Bronchial epithelial cell (primary cell): ENCODE measurements at places on chromosomes 7 and 10.

DNA sequence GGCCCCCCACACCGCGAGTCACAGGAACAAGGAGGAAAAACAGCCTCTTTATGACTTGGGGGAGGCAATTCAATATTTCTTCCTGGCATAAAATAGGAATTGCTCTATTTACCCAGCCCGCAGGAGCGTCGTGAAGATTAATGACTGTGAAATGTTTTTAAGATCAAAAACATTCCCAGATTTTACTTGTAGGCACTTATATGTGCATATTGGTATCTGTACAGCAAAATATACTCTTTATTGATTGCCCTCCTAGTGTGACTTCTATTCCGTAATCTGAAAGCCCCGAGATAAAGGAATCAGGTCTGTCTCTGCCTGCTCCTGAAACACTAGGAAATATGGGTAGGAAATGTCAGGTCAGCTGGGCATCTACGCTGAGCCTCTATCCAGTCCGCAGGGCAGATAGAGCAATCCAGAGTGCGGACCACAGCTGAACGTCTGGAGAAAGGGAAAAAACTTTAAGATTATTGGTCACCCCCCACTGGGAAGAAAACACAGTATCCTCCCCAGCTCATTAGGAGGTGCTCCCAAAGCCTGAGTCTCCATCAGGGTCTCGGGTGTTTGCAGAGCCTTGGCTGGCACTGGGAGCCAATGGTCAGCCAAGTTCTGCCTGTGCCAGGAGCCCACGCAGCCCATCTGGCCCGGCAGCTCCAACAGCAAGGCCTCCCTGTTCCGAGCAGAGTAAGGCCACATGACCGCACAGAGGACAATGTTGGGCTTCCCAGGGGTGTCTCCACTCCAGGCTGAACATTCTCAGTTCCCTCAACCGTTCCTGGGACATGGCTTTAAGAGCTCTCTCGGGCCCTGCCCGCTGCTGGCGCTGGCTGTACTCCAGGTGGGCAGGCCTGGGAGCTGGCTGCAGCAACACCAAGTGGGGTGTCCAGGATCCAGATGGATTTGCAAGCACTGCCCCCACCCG lies 7.7 kb downstream of the CTBP2 start:
- DNase-seq, result no peak

- DNase-seq, result peak; percentile 82
These were observed 277.0 kb downstream of the MALRD1 start for GRCh38 chr10:19325581-19325980.

DNA sequence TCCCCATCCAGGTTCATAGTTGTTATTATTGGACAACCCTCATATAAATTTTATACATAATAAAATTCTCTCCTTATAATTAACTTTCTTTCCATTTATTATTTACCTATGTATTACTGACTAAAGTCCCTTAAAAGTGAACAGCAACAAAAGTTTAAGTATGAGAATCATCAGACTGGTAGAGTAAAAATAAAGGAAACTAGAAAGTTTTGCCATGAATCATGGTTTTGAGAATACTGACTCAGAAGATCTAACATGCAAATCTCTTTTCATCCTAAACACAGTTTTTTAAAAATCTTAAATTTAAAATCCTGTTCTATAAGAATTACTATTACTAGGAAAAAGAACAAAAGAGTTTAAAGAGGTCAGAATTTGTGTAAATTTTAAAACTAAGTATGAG lies 32.1 kb downstream of the HERC4 start:
- DNase-seq, result peak; percentile 31

- no peak for DNase-seq
These were observed 34.2 kb downstream of the GPER1 start for GRCh38 chr7:1121886-1122831.

- no peak for DNase-seq
These were observed 264.6 kb downstream of the SFMBT2 start for GRCh38 chr10:7146189-7146588.

GRCh38 chr7:28560767-28561166 lies 148.4 kb downstream of the CREB5 start:
- DNase-seq, result no peak

DNA sequence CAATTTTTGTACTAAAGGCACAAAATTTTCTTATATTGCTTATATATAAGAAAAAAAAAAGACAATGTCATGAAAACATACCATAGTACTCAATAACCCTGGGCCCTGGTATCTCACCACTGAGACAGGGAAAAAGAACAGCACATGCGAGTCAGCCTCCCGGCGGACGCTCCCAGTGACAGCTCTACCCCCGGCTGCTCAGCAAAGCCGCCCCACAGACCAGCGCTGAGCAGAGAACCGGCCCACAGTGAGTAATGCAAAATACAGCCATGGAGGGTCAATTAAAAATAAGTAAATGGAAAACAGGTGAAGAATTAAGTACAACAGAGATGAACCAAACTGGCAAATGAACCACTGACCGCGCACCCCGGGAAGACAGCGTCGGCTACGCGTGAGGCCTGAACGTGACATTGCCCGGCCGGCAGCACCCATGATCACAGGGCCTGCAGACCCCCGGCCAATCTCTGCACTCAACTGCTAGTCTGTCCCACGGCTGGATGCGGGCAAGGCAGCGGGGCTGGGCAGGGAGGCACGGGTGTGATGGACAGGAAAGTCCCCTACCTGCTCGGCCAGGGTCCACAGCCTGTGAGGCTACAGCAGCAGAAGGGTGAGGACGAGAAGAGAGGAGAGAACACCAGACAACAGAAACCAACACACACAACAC lies 175.9 kb downstream of the ZMYND11 start:
- no peak for DNase-seq

DNA sequence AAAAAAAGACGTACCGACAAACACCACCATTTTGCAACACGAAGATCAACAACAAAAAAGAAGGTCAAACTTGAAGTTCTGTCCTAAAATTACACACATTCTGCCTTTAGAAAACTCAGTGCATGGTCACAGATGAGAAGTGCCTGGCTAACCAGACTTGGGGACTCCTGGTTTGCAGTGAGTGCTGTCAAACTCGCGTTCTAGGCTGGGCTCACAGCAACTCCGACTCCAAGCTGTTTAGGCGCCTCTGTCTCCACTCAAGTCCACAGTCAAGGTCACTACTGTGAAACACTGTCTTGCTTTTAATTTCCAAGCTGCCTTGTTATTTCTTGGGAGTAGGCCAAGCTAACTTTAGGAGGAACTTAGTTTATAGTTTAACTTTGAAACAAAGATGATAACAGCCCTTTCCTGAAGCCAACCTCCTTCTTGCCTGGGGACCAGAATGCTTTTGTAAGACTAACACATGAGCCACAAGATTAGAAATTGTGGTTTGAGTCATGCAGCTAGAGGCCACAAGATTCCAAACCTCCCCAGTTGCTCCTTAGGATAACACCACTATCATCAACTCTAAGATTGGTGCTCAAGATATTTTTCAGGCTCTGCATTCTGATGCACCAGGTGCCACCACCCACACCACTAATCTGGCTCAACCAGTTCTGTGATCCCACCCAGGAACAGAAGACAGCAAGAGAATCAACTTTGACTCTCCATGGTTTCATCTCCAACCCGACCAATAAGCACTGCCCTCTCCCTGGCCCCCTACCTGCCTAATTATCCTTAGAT lies 1.1 kb upstream of the DNAAF5 start:
- peak; percentile 55 for DNase-seq

DNA sequence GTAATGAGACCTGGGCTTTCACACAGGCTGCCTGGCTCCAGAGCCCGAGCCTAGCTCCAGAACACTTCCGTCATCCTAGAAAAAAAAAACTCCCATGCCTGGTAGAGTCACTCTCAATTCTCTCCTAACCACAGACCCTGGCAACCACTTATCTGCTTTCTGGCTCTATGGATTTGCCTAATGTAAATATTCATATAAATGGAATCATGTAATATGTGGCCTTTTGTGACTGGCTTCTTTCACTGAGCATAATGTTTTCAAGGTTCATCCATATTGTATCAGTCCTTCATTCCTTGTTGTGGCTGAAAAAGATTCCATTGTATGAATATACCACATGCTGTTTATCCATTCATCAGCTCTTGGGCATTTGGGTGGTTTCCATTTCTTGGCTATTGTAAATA lies 167.7 kb upstream of the MKLN1 start:
- no peak for DNase-seq

GRCh38 chr10:112336556-112337201 lies 37.2 kb upstream of the ACSL5 start:
- peak; percentile 19 for DNase-seq

DNA sequence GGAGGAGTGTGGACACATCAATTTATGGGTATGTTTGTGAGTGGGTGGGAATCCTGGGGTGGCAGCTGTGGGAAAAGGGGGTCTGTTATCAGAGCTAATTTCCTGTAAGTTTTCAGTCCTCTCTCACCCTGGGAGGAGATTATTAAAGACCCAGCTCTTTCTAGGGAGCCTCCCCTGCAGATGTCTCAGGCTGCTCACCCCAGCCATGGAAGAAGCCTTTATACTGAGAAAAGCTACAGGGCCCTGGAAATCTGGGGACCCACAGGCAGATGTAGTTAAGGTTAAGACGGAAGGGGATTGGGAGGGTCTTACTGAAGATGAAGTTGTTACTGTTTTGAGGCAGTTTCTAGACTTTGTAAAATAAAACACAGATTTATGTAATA lies 4.6 kb downstream of the ZNF680 start:
- no peak for DNase-seq

- peak; percentile 5 for DNase-seq
These were observed 263.1 kb upstream of the PITRM1 start for GRCh38 chr10:3435671-3436070.

DNA sequence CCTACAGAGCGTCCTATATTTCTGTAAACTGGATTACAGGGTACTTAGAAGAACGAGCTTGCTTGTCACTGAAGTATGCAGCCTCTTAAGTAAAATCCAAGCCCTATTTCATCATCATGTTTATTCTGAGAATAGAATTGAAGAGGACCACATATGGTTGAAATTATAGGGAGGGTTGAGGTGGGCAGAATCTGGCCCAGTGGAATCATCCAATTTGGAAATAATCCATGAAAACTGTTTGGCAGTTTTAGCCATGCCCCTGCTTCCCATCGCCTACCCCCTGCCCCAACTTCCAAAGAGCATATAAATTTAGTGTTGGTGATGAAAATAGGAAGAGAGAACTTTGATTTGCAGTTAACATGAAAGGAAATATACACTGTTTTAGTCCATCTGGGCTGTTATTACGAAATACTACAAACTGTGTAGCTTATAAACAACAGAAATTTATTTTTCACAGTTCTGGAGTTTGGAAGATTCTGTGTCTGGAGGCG lies 150.4 kb downstream of the PRKG1 start:
- no peak for DNase-seq

GRCh38 chr10:59934701-59935100 lies 28.3 kb upstream of the CCDC6 start:
- DNase-seq, result no peak

- DNase-seq, result no peak
These were observed 22.9 kb upstream of the ELFN1 start for GRCh38 chr7:1646957-1647891.

GRCh38 chr7:103679151-103680132 lies 233.4 kb upstream of the SLC26A5 start:
- no peak for DNase-seq

- no peak for DNase-seq
These were observed 52.6 kb downstream of the CAV1 start for GRCh38 chr7:116577320-116577871.

GRCh38 chr7:68529221-68529620 lies 1069.1 kb upstream of the AUTS2 start:
- no peak for DNase-seq

DNA sequence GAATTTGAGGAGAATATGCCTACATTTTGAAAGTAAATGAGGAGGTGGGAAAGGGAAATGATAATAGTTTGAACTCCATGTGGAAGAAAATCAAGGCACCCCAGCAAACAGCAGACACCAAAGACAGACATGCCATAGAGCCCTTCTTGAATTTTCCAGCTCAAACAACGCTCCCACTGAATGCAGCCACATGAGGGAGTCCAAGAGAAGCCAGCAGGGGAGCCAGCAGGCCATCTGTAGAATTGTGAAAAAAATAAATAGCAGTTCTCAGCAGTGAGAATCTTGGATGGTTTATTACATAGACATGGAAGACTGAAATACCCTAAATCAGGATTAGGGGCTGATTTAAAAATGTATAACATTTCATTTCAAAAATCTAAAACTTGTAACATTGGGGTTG lies 1567.3 kb upstream of the LRRTM3 start:
- peak; percentile 19 for DNase-seq

- peak; percentile 87 for DNase-seq
These were observed 1013.1 kb downstream of the KCNMA1 start for GRCh38 chr10:76624470-76624869.

DNA sequence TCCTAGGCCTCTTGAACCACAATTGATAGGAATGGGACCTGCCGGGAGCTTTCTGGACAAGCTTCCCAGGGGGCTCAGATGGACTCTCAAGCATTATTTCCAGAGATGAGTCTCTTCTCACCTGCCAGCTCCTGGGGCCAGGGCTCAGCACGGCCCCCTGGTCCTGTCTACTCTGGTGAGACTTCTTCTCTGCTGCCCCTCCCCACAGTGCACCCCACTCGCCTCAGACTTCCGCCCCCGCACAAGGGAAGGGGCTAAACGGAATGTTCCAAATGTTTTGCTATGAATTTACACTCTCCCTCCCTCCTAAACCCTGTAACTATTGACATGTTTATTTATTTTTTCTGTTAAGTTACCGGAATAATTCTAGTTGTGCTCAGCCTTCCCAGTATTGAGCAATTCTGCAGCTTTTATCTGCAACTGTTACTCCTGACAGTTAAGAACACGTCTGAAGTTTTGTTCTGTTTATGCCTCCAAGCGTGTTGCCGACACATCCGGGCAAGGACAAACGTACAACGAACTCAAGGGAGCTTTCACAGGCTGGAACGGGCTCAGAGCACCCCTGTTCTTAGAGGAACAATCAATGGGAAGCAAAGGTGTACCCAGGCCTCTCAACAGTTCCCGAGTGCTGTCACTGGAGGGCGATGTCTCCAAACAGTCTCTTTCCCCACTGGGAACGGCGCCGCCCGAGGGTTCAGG lies 55.2 kb downstream of the FHIP2A start:
- peak; percentile 52 for DNase-seq

DNA sequence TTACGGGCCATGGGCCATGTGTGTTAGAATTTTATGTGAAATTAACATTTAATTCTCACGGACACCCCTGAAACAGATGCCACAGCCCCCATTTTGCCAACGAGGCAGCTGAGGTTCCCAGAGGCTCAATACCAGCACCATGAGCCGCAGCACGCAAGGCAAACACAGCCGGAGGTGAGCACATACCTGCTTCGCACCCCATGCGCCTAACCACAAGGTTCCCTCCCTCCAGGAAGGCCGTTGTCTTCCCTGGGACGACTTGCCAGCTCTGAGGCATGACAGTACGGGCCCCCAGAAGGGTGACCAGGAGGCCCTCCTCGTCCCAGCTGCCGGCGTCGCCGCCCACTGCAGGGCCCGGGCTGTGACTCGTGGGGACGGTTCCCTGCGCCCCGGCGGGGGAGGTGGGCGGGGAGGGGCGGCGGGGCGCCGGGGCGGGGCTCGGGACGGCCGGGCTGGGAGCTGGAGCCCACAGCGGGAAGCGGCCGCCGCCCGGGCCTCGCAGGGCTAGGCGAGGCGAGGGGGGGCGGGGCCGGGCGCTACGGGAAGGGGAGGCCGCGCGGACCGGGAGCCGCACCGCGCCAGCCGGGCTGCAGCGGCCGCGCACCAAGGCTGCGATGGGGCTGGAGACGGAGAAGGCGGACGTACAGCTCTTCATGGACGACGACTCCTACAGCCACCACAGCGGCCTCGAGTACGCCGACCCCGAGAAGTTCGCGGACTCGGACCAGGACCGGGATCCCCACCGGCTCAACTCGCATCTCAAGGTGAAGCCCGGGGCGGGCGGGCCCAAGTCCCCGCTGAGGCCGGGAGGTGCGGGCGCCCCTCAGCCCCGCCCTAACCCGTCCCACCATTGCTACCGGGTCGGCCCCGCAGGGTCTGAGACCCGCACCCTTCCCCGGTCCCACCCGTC lies at the start of gene CAV2:
Gene CAV2, plus strand, starts transcription at position 571 of the 910 bp plus-strand sequence. Its CDS starts 44 bp downstream, at position 615.
- peak; percentile 92 for DNase-seq

- no peak for DNase-seq
These were observed 25.8 kb downstream of the TMEM120A start for GRCh38 chr7:75968561-75969001.
